ENCODE measurements at places on chromosomes 4 and X.
A peak's percentile ranks its signal among the peaks of the same experiment; 100 is the strongest.

DNA sequence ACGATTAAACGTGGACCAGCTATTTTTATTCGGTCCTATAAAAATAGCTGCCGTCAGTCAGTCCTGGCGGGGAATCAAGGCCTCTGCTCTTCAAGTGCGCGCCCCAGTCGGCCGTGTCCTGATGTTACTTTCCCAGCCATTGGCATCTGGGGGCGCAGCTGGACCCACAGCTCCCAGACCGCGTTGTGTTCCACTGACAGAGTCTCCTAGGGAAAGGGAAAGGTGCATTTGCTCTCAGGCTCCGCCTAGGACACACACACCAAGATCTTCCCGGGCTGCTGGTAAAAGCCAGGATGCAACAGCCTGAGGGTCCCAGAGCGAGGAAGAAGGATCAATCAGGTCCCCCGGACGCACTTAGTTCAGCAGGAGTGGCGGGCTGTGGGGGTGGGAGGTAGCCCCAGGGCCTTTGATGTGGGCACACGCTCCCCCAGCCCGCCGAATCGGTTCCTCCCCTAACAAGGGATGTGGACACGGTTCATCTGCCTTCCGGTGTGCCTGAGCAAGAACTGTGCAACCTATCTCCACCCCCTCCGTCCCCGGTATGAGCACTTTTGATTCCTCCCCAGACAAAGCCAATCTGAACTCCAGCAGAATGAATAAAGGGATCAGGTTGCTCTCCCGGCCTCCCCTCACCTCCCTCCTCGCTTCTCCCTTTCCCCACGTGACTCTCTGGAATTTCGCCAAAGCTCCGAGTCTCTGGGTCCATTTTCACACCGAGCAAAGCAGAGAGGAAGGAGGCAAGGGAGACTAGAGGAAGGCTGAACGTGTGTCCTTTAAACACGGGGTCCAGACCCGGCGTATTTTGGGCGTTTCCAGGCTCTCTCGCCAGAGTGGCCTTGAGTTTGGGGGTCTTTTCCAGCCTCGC is 626 bp upstream of the FRAS1 start:
- DNase-seq, result peak; percentile 94

DNA sequence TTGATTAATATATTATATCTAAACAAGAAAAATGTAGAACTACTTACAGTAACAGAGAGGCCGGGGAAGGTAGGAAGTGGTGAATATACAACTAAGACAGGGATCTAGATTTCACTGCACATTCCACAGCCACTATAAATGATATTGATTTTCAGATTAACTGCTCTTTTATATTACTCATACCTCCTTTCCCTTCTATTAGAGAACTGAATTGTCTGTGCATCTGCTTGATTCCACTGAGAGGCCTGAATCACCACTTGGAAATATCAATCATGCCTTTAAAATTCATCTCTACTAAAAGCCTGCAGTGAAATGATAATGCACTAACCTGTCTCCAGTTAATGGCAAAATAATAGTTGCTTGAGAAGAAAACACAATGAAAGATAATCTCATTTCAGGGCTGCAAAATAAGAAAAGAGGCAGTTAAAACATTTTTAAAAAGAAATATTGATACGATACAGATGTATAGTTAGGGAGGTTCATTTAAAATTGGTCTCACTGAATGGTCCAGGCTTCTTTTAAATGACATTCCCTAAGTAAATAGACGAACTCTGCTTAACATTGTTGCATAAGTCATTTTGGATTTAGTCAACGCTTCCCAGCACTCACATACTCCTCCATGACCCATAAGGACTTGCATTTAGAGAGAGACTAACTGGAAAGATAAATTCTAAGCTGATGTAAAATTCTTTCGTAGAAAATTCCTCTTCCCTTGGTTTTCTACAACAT is 3.8 kb downstream of the ANTXR2 start:
- no peak for DNase-seq

GRCh38 chr4:7074426-7074825 is 6.6 kb upstream of the GRPEL1 start:
- peak; percentile 57 for DNase-seq

- DNase-seq, result no peak
Observed at GRCh38 chr4:123787512-123788080, 391.0 kb downstream of the SPRY1 start.

- DNase-seq, result no peak
Observed at GRCh38 chr4:168197926-168198325, 105.6 kb downstream of the ANXA10 start.

DNA sequence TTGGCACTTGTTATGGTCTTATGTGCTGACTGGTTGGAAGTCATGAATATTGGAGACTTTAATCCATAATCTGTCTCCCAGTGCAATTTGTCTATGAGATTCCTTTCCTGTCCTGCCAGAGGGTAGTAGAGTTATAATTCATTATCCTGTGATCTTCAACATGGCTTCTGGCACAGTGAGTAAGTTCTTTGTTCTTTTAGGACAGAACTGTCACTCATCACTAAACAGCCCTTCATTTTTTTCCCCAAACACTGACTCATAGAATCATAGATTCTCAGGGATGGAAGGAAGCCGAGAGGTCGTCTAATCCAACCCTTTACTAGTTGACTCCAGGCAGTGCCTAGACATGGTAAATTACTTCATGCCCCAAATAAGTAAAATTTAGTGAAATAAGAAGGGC is 78.4 kb downstream of the LUZP4 start:
- peak; percentile 55 for DNase-seq

DNA sequence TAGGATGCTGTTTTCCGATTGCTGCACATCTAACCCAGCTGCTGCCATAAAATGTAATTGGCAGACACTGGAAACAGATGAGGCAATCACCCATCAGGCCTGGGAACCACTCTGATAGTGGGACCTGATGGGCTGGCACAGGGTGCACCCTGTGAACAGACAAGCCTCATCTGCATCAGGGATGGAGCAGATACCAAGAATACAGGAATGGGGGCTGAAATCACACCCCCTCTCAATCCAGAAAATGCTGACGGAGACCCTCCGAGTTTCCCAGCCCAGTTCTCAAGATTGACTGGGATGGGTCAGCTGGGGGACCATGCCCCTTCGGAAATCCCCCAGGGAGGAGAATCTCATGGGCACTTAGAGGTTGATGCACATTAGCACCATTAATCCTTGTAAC is 28.8 kb upstream of the PPP2R2C start:
- DNase-seq, result no peak

DNA sequence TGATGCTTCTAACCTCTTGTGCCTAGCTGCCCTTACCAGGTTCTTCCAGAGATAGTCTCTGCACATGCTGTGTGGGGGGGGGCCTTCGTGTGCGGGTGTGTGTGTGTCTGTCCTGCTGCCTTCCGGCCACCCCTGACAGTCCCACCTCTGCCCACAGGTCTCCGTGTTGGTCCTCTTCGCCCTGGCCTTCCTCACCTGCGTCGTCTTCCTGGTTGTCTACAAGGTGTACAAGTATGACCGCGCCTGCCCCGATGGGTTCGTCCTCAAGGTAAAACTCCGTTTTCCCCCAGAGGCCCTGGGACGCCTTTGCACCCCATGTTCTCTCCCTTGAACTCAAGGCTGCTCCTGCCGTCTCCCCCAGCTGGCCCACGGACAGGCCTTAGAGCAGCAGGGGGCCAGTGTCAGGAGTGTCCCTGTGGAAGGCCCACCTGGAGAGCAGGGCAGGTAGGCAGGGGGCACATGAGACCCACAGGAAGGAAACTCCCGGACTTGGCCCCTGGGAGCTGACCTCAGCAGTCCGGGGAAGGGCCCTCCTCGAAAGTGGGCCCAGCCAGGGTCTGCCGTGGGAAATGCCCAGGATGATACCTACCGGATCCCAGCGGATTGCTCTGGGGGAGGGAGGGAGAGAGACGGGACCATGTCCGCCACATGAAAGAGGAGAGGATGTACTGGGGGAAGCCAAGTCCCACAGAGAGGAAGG is 22.7 kb downstream of the NSG1 start:
- no peak for DNase-seq

DNA sequence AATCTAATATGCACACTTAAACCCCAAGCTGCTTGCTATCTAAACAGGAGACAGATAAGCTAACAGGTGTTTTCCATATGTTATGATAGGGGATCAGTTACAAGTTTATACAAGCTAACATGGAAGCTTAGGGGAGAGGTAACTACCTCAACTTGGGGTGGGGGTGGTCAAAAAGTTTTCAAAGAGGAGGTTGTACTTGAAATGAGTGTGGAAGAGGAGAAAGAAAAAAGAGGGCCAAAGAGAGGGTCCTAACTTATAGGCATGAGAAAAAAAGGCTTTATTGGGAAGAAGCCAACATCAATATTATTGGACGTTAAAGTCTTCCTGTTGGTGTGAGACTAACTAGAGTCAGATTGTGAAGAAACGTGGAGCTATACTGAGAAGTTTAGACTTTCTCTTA is 205.9 kb downstream of the NDST4 start:
- no peak for DNase-seq

- DNase-seq, result peak; percentile 52
Observed at GRCh38 chr4:73021634-73022033, 47.9 kb downstream of the COX18 start.

DNA sequence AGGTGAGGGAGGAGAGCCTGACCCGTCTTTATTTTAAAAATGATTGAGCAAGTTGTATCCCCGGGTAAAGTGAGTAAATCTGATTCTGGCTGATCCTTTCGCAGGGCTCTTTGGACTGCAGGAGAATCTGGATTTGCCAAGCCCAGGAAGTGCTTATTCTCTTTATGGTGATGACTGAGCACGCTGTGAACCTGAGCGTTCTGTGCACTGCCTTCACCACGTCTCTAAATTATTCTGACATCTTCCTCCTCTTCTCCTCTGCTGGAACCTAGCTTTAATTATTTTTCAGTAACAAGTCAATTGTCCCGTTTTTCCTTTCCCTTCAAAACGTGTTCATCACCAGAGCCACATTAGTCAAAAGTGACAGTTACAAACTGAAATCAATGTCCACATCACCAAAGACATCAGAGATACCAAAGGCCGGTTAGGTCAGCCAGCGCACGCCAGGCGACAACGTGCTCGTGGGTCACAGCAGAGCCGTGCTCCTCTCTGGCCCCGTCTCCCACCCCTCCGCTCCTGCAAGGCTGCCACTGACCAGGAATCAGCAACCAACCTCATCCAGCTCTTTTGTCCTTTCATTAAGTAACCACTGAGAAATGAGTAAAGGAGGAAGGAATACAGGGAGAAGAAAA is 74.3 kb downstream of the DCTD start:
- DNase-seq, result no peak

DNA sequence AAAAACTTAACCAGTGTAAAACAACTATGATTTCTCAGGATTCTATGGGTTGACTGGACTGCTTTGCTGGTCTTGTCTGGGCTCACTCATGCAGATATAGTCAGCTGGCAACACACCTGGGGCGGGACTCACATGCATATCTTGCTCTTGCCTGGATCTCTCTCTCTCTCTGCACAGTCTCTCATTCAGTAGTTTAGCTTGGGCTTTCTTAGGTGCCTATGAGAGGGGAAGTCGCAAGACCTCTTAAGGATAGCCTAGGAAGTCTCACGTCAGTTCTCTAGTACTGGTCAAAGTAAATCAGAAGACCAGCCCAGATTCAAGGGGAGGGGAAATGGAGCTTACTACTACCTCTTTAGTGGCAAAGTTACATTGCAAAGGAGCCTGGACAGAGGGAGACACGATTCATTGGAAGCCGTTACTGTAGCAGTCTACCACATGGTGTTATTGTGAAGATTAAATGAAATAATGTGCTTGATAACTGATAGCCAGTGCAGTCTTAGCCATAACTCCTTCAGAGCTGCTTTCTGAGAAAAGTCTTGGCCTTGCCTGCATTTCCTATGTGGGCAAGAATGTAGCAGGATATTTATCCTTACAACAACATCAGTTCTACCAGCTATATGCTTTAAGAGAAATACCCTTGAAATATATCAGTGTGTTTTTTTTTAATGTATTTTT is 2.1 kb downstream of the COPS4 start:
- peak; percentile 13 for DNase-seq

Measured in kidney tubule cell (primary cell).